Left lung (tissue), 14 donors: ENCODE measurements at places on chromosomes 1 and 21.

DNA sequence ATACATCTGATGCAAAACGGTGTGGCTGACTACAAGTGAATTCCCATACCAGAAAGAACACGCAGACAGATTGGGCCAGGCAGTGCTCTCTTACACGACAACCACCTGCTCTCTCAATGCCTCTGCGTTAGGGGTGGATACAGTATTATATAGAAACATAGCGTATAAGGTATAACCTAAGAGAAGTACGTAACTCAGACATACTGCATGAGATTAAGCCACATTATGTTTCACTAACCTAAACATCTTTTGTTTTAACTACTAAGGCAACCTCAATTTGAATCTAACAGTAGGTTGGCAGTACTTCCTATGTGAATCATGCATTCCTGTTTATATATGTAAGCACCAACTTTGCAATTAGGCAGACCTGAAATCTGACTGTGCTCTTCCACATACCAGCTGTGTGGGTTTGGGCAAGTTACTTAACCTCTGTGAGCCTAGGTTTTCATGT is 58.1 kb upstream of the COA6 start:
- no peak for DNase-seq
- no peaks in the 10 kb centered on the region for H3K27me3 ChIP-seq
- no peaks in the 10 kb centered on the region for H3K36me3 ChIP-seq
- H3K4me1 ChIP-seq = peaks cover 3% of the 10 kb centered on the region
- no peak overlapping the region for H3K4me3 ChIP-seq

- no peak for DNase-seq
- H3K27me3 ChIP-seq = no peaks in the 10 kb centered on the region
- no peak overlapping the region for H3K27ac ChIP-seq
- no peaks in the 10 kb centered on the region for H3K4me1 ChIP-seq
Measured at GRCh38 chr1:220322570-220322969, 50.3 kb upstream of the RAB3GAP2 start.

DNA sequence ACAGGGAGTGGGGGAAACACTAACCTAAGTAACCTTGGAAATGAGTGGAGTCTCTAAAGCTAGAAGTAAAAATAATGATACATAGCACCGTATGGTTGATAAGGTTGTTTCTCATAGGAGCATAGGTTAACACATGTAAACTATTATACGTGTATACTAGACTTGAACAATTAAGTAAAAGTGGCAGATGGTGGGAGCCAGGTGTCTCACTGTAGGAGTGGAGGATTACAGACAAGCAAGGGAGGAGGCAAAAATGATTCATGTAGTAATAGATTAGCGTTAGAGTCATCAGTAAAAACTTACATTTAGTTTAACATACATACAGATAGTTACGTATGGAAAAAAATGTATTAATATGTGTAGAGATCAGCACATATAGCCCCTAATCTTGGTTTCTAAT is 138.4 kb upstream of the DSCAM start:
- no peaks in the 10 kb centered on the region for H3K36me3 ChIP-seq
- H3K4me3 ChIP-seq = no peak overlapping the region
- no peaks in the 10 kb centered on the region for H3K4me1 ChIP-seq
- H3K27me3 ChIP-seq = no peaks in the 10 kb centered on the region
- no peak for DNase-seq
- no peak overlapping the region for H3K27ac ChIP-seq

DNA sequence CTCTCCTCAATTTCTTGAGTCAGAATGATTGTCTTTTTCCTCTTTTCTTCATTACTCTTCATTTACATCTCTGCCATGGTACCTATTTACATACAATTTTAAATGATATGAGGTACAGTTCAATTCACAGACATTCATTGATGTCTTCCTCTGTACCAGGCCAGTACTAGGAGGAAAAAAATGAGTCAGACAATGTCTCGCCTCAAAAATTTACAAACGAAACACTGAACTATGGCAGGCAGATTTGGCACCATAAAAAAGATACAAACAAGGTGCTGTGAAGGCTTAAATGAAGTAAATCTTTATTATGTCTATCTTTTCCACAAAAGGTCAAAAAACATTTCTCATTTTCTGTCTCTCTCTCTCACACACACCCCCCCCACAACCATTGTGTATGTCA is 71.0 kb downstream of the RGS13 start:
- H3K27me3 ChIP-seq = no peaks in the 10 kb centered on the region
- no peak for DNase-seq
- H3K36me3 ChIP-seq = no peaks in the 10 kb centered on the region
- H3K4me3 ChIP-seq = no peak overlapping the region
- H3K4me1 ChIP-seq = peaks cover 9% of the 10 kb centered on the region

- no peak overlapping the region for H3K4me3 ChIP-seq
- no peaks in the 10 kb centered on the region for H3K36me3 ChIP-seq
- no peak overlapping the region for H3K27ac ChIP-seq
- H3K27me3 ChIP-seq = no peaks in the 10 kb centered on the region
- H3K4me1 ChIP-seq = peaks cover 6% of the 10 kb centered on the region
Measured at GRCh38 chr21:31656199-31657095, 3.0 kb upstream of the SOD1 start.

DNA sequence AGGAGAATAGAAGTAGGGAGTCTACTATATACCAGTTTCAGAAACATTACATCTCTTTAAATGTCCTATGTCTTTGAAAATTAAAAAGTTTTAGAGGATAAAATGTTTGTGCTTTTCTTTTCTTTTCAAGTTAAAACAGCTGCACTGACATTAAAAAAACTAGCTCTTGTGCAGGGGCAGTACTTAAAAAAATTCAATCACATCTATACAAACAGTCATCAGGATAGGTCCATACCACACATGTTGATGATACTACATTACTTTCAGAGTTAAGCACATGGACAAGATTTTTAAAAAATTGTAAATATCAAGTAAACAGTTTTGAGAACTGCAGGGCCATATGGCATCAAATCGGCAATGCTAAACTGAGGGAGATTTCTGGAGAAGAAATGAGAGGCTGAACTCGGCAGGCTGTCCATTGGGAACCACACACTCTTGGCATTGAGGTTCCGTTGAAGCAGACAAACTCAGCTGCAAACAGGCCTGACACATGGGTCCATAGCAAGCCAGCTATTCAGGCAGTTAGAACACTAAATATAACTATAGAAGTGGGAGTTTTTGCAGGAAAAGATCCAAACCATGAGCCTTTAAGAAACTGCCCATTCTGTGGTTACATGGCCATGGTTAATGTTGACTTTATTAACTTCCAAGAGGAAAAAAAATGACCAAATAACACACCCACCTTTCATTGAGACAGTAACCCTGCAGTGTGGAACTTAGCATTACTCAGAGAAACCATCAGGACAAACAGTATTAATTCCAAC is 84.5 kb upstream of the BCL10 start:
- H3K4me3 ChIP-seq = no peak overlapping the region
- DNase-seq = no peak
- H3K4me1 ChIP-seq = peaks cover 7% of the 10 kb centered on the region
- no peaks in the 10 kb centered on the region for H3K27me3 ChIP-seq
- H3K36me3 ChIP-seq = no peaks in the 10 kb centered on the region

DNA sequence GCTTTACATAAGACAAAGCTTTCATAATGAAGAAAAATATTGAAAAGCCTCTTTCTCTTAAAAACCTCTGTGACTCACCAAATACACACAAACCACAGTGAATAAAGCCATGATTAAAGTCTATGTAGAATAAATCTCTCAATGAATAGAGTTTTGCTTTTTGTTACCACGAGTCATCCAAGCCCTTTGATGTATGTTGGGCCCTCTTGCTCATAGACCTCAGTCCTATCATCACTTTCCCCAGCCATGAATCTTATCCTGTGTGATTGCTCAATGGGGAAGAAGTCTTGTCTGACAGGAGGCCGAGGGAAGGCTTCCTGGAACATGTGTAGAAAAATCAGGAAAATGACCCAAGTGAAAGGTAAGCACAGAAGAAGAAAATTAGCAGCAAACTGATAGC is 60.8 kb downstream of the NGF start:
- H3K4me3 ChIP-seq = no peak overlapping the region
- no peak for DNase-seq

- no peak overlapping the region for H3K4me3 ChIP-seq
- H3K36me3 ChIP-seq = no peaks in the 10 kb centered on the region
- no peak overlapping the region for H3K27ac ChIP-seq
- H3K27me3 ChIP-seq = no peaks in the 10 kb centered on the region
- H3K4me1 ChIP-seq = no peaks in the 10 kb centered on the region
- DNase-seq = no peak
Measured at GRCh38 chr1:61925591-61926298, 183.5 kb downstream of the PATJ start.

GRCh38 chr1:169860750-169861149 is 32.9 kb downstream of the SCYL3 start:
- no peak overlapping the region for H3K4me3 ChIP-seq
- no peaks in the 10 kb centered on the region for H3K4me1 ChIP-seq
- H3K36me3 ChIP-seq = peaks cover 6% of the 10 kb centered on the region
- no peak overlapping the region for H3K27ac ChIP-seq
- no peak for DNase-seq
- no peaks in the 10 kb centered on the region for H3K27me3 ChIP-seq

- peaks cover 39% of the 10 kb centered on the region for H3K4me1 ChIP-seq
- no peaks in the 10 kb centered on the region for H3K36me3 ChIP-seq
- DNase-seq = no peak
- no peak overlapping the region for H3K27ac ChIP-seq
- peak overlapping the region; percentile 95 for H3K4me3 ChIP-seq
- H3K27me3 ChIP-seq = no peaks in the 10 kb centered on the region
Measured at GRCh38 chr1:247330548-247331171, 1.0 kb downstream of the ZNF496 start.

DNA sequence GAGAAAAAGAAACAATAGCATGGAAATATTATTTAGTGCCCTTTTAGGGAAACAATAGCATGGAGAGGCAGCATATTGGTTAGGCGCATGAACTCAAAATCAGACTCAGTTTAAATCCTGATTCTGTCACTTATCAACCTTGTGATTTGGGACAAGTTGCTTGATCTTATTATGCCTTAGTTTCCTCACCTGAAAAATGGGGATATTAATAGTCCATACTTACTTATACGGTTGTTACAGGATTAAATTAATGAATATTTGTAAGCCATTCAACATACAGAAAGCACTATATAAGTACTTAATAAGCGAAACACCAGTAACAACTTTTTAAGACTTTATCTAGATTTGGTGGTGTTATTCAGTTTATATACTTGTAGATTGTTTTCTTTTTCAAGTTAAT is 1.2 kb downstream of the TSEN15 start:
- peaks cover 10% of the 10 kb centered on the region for H3K36me3 ChIP-seq
- H3K27ac ChIP-seq = no peak overlapping the region
- H3K4me1 ChIP-seq = peaks cover 28% of the 10 kb centered on the region
- DNase-seq = no peak

DNA sequence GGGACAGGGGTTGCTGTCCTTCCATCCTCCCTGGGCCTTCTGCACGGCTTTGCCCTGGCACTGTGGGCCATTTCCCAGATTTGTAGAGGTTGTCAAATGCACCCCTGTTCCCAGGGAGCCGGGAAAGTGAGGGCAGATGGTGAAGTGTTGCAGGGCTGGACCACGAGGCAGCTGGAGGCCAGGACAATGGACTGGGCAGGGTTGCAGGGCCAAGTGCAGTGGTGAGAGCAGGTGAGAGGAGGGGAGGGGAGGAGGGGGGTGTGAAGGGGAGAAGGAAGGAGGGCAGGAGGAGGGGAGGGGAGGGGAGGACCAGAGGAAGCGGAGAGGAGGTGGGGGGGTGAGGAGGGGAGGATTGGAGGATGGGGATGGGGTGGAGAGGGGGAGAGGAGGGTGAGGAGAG is 443.9 kb downstream of the CAMTA1 start:
- H3K27ac ChIP-seq = no peak overlapping the region
- DNase-seq = no peak
- no peak overlapping the region for H3K4me3 ChIP-seq
- no peaks in the 10 kb centered on the region for H3K27me3 ChIP-seq

GRCh38 chr1:232524056-232524455 is 105.9 kb downstream of the SIPA1L2 start:
- H3K27me3 ChIP-seq = no peaks in the 10 kb centered on the region
- H3K4me3 ChIP-seq = no peak overlapping the region
- no peaks in the 10 kb centered on the region for H3K4me1 ChIP-seq
- DNase-seq = no peak
- H3K36me3 ChIP-seq = no peaks in the 10 kb centered on the region

GRCh38 chr1:172638885-172639831 is 19.7 kb upstream of the FASLG start:
- H3K27me3 ChIP-seq = no peaks in the 10 kb centered on the region
- H3K36me3 ChIP-seq = no peaks in the 10 kb centered on the region
- no peaks in the 10 kb centered on the region for H3K4me1 ChIP-seq
- DNase-seq = no peak
- H3K4me3 ChIP-seq = no peak overlapping the region

- no peak overlapping the region for H3K4me3 ChIP-seq
- DNase-seq = no peak
- no peaks in the 10 kb centered on the region for H3K36me3 ChIP-seq
- no peaks in the 10 kb centered on the region for H3K27me3 ChIP-seq
Measured at GRCh38 chr21:29230551-29231261, 68.0 kb upstream of the BACH1 start.

- peaks cover 2% of the 10 kb centered on the region for H3K4me1 ChIP-seq
- no peaks in the 10 kb centered on the region for H3K27me3 ChIP-seq
- H3K27ac ChIP-seq = no peak overlapping the region
- no peaks in the 10 kb centered on the region for H3K36me3 ChIP-seq
- DNase-seq = no peak
Measured at GRCh38 chr1:31717341-31717740, 13.5 kb upstream of the COL16A1 start.

DNA sequence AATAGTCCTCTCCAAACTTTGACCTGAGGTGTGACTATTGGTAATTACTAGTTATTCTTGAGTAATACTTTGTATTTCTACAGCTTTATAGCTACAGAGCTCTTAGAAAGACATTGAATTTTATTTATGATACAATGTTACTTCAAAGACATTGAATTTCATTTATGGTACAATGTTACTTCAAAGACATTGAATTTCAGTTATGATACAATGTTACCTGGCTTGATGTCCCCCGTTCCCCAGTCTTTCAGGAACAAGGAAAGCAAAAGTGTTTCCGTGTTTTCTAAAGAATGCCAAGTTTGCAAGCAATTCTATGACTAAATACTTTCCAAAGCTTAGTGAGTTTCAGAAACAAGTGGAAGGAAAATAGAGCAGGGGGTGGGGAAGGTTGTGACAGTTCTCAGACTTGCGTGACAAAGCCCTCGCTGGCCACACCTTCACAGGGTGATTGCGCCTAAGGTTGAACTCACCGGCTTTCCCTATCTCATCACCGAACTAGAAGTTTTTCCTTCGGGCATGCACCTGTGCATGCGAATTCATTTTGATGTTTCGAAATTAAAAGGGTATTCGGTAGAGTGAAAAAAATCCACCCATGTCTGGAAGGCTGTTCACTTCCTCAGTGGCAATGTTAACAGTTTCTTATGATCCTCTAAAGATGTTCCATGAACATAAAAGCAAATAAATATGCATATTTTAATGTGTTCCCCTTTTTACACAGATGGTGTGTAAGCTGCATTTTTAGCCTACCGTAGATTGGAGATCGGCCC is 909 bp upstream of the PAXBP1 start:
- H3K4me1 ChIP-seq = peaks cover 40% of the 10 kb centered on the region
- no peak for DNase-seq
- H3K27me3 ChIP-seq = no peaks in the 10 kb centered on the region
- H3K36me3 ChIP-seq = no peaks in the 10 kb centered on the region
- peak overlapping the region; percentile 65 for H3K4me3 ChIP-seq

GRCh38 chr1:10773376-10773775 is 23.1 kb downstream of the CASZ1 start:
- no peak overlapping the region for H3K27ac ChIP-seq
- no peak overlapping the region for H3K4me3 ChIP-seq
- no peaks in the 10 kb centered on the region for H3K36me3 ChIP-seq
- no peak for DNase-seq
- no peaks in the 10 kb centered on the region for H3K27me3 ChIP-seq
